ENCODE measurements at places on chromosomes 2 and 18.

DNA sequence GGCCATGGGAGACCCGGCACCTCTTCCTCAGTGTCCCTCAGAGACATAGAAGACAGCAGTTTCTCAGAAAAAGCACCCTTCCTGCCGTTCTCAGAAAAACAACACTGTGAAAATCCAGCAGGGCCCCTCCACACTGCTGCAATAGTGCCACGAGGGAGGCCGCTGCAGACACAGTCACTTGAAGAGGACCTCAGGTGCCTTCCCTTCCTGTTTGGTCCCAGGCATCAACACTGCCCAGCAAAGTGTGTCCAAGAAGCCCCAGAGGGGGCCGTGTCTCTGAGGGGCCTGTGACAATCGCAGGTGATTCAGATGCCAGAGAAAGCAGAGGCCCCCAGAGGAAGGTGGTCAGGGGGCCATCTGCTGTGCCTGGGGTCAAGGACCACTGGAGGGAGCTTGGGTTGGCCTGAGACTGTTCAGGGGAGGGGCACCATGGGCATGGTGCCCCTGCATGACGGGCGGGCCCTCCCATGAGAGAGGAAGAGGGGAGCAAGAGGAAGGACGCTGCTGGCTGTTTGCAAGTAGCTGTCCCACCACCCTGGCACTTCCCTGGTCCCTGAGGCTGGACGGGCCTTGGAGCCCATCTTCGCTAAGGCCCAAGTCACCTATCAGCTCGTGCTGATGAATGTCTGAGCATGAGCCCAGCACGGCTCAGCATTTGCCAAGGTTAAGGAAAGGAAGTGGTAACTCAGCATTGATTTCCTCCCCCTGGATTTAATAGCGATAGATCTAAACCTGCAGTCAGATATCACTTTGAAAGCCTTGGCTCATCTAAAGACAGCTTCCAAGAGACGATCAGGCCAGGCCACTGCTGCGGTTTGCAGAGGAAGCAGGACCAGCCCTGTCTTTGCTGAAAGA is 9.1 kb downstream of the TWIST2 start:
- no peak for DNase-seq

DNA sequence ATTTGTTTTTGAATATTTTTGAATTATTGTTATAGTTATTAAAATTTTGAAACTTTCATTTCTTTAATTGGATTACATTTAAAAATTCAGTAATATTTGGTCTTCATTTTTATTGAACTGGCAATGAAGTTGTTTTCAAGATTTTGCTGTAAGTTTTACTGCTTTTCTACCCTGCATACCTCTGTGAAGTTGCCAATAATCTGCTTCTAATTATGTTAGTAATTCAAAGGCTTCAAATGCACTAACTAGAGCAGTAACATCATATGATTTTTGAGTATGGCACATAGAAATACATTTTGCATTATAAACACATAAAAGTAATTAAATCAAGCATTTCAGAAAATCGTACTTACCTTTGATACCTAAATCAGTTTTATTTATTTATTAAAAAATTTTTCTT is 40.3 kb upstream of the FAM171B start:
- DNase-seq, result no peak

DNA sequence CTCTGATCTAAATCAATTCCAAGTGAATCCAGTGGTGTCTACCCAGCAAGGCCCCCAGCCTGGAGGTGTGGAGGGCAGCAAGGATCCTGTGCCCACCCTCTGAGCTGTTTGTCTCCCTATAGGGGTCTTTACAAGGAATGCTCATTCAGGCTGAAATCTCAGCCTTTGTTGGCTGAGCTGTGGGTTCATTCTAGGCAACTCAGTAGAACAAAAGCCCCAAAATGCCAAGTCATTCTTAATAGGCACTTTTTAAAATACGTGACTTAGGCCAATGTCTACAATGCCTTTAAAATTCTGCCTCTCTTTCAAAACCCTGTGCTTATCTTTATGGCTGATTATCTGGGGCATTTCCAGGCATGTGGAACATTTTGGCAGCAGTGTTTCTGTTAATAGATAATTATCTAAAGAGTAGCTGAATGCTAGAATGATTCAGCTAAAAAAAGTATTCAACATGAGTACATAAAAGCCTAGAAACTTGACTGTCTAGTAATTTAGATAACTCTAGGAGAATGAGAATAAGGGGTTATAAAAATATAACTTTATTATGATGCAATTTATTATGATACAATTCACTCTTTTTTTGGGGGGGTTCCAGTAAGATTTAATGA is 7.4 kb downstream of the UGT1A6 start:
- DNase-seq, result no peak

DNA sequence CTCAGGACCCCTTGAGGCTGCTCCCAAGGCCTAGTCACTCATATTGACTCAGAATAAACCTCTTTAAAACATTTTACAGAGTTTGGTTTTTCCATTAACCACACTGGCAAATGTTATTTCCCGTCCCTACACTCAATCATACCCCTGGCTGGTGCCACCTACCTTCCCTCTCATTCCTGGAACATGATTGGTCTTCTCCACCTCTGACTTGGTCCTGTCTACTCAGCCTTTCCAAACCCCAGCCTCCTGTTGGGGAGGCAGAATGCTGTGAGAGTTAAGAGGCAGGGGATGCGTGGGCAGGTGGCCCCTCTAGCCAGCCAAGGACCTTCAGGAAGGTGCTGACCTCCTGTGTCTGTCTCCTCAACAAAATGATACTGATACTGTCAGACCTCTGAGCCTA is 149.3 kb downstream of the CABLES1 start:
- no peak for DNase-seq

DNA sequence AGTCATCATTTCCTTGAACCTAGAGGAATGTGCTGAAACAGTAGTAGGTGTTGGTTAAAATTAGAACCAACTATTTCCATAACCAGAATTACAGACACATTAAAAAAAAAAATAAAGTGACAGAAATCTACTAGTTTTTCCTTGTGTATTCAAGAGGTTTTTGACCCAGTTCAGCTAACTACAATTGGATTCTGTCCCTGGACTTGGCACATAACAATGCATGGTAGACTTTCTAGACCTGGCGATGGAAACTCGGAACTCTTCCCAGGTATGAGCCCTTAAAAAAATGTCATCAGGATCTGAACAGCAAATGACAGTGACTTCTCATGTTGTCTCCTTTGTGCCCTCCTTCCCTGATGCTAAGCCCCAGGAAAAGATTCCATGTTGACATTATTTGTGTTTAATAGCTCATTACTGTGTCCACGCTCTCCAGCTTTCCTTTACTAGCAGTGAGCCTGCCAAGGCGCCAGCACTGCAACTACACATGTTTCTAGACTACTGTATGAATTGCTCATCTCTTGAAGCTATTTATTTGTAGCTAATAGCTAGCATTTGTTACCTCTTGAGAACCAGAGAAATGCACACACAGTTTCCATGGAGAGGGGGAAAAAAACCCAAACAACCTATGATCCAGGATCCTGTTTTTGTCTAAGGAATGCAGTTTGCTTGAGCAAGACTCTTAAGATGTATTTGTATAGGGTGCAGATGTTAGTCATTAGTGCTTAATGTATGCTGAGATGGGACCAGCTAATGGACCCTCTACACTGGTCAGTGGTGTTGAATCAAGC is 148.5 kb downstream of the FMNL2 start:
- no peak for DNase-seq

GRCh38 chr18:9877655-9878014 is 8.1 kb upstream of the TXNDC2 start:
- no peak for DNase-seq

GRCh38 chr2:200199576-200200263 is 106.8 kb upstream of the SPATS2L start:
- no peak for DNase-seq

DNA sequence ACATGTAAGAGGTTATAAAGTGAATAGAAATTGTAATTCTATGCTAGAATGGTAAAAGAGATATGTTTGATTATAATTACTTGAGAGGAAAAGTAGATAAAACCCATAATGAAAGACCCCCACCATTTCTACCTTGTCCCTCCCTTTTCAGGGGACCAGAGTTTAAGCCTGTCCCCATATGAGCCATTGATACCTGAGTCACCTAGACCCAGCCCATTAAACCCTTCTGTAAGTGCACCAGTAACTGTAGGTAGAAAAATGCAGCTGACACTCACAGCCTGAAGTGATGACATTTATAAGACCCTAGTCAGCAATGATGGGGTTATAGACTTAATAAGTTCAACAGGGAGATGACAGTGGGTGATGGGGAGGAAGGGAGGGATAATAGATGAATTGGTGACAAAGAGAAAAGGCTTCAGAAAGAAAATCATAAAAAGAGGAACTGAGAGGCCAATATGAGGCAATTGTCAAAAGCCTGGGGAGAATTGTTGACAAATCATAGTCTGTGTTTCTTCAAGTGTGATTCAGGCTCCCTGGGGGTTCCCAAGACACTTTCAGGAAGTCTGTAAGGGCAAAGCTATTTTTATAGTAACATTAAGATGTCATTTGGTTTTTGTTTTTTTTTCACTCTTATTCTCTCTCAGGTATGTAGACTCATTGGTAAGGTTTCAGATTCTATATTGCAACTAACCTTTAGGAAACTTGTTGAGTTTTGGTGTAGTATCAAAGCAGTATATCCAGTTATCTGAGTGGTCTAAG is 544.2 kb downstream of the SATB2 start:
- no peak for DNase-seq

DNA sequence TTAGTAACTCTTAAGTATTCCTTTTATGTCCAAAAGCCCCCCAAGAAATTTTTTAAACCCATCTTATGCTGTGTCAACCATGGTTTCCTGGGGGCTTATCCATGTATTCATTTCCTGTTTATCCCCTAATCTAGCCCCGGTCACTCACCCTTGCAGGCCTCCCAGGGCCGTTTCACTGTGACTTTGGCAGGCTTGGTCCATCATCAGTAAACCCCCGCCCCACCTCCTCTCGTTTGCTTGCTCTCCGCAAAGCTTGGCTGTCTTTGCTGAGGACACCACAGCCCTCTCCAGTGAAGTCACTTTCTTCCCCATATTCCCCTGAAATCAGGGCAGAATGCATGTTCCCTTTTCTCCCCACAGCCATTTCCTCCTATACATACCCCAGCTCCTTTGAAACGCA is 7.2 kb upstream of the TMEM177 start:
- no peak for DNase-seq

GRCh38 chr2:203692031-203692710 is 14.3 kb upstream of the CD28 start:
- DNase-seq, result no peak

DNA sequence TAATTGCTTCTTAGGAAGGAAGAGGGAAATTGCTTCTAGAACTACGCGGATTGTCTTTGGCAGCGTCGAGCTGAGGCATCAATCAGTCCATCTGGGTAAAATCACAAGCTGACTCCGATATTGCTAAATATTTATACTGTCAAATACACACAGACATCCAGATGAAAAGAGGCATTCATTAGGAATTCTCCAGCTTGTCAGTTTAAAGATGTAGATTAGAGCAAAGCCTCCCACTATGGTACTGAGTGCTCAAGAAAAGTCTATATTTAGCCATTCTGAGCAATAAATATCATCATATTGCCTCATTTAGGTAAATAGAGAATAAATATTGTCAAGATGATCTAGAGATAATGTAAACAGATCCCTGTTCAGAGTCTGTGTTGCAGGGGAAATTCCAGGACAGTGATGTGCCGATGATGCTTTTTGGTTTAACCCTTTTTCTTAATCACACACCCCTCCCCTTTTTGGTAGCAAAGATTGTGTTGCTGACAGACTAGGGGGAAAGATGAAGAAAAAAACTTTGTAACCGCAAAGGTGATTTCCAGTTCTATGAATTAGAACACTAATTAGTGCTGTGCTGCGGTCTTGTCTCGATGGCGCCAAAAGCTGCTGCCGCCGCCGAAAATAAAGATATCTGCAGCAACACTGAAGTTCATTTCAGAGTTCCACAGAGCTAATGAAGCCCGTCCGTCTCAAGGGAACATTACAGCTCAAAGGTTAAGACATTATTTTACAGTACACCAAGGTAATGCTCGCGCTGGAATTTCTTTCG is 171.8 kb downstream of the PTGR3 start:
- no peak for DNase-seq

- no peak for DNase-seq
Observed at GRCh38 chr2:67515538-67515937, 118.4 kb downstream of the ETAA1 start.

- no peak for DNase-seq
Observed at GRCh38 chr2:209900638-209901037, 101.8 kb upstream of the RPE start.

DNA sequence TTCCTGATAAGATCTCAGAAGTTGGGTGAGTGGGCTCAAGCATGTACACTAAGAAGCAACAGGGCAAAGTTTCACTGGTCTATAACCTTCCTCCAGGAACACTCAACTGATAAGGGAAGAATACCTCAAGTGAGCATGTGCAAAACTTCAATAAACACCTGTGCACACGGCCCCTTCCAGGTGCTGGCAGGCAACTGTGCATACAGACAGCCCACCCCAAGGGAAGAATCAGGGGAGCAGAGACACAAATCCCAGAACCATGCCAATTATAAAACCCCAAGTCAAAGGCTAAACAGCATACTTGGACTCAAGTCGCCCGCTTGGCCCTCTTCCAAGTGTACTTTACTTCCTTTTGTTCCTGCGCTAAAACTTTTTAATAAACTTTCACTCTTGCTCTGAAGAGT is 85.9 kb upstream of the RTN4 start:
- DNase-seq, result no peak

GRCh38 chr18:48636436-48636835 is 97.6 kb downstream of the CTIF start:
- no peak for DNase-seq

GRCh38 chr2:217113491-217113890 is 253.6 kb upstream of the TNP1 start:
- no peak for DNase-seq

GRCh38 chr2:153156743-153157142 is 321.8 kb downstream of the RPRM start:
- DNase-seq, result no peak

GRCh38 chr2:241680827-241681599 is 5.6 kb downstream of the DTYMK start:
- no peak for DNase-seq

- no peak for DNase-seq
Observed at GRCh38 chr2:50126845-50127244, 905.1 kb downstream of the NRXN1 start.
